ENCODE measurements at places on chromosomes 6 and 20.
A peak's percentile ranks its signal among the peaks of the same experiment; 100 is the strongest.

DNA sequence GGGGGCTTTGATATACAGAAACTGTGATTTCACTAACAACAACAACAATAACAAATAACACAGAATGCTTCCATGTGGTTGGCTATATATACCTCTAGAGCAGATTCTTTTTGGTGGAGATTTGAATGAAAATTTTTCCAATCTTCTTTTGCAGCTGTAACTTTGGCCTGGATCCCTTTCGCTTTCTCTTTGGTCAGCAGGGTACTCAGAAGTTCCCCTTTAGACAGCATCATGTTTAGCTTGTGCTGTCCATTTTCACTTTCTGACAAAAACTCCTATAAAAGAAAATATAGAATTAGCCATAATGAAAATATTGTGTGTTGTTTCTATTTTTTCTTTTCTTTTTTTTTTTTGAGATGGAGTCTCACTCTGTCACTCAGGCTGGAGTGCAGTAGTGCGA is 264.2 kb downstream of the SYNE1 start:
- no peak for DNase-seq

DNA sequence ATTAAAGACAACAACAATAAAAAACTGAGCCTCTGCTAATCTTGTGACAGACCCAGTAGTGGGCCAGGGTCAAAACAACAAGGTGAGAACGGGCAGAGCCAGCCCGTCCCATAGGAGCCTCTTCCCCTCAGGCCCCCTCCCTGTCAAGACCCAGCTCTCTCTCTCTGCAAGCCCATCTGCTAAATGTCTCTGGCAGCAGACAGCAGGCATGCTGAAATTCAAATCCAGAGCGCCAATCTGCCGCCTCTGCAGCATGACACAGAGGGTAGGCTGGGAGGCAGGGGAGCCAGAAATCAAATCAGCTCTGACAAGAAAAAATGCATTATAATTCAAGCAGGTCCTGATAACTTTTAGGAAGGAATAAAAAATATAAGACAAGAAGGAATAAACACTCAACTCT is 26.3 kb downstream of the METTL24 start:
- DNase-seq, result no peak

GRCh38 chr6:168145747-168146596 is 67.0 kb upstream of the FRMD1 start:
- no peak for DNase-seq

GRCh38 chr6:89462503-89462902 is 29.6 kb downstream of the ANKRD6 start:
- DNase-seq, result no peak

GRCh38 chr6:25027221-25027916 is 91.6 kb upstream of the RIPOR2 start:
- DNase-seq, result no peak

DNA sequence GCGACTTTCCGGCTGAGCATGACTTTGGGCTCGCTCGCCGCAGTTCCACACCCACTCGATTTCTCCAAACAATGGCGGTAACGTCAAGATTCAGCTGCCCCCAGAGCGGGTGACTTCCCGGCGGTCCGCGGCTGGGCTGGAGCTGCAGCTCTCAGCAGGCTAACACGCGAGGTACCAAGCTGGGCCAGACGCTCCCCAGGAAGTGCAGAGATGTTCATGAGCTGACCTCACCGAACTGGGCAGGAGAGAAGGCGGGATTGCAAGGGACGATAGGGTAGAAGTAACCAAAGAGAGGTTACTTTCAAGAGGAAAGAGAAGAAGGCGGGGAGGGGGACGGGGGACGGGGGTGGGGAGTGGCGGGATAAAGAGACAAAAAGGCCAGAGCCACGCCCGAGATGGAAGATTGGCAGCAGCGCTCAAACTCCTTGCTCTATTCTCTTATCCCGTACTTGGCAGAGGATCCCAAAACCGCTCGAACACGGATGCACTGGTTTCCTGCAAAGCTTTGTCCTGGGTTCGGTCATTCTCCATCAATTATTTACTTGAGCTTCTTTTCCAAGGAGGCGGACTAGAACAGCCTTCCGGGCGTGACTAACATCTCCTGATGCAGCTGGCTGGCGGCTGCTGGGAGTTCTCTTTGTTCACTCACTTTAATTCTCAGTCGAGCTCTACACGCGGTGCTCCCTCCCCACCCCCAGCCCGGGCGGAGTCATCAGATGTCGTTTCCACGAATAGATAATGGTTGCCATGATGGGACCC is at the start of gene MTCL3:
Gene MTCL3, minus strand, starts transcription at position 626 of the 759 bp plus-strand sequence.
- DNase-seq, result peak; percentile 46

- peak; percentile 26 for DNase-seq
Observed at GRCh38 chr6:44495036-44495901, 107.8 kb downstream of the CDC5L start.
